IPS DF 19.7 (cell line): ENCODE measurements at places on chromosomes 1 and 21.

DNA sequence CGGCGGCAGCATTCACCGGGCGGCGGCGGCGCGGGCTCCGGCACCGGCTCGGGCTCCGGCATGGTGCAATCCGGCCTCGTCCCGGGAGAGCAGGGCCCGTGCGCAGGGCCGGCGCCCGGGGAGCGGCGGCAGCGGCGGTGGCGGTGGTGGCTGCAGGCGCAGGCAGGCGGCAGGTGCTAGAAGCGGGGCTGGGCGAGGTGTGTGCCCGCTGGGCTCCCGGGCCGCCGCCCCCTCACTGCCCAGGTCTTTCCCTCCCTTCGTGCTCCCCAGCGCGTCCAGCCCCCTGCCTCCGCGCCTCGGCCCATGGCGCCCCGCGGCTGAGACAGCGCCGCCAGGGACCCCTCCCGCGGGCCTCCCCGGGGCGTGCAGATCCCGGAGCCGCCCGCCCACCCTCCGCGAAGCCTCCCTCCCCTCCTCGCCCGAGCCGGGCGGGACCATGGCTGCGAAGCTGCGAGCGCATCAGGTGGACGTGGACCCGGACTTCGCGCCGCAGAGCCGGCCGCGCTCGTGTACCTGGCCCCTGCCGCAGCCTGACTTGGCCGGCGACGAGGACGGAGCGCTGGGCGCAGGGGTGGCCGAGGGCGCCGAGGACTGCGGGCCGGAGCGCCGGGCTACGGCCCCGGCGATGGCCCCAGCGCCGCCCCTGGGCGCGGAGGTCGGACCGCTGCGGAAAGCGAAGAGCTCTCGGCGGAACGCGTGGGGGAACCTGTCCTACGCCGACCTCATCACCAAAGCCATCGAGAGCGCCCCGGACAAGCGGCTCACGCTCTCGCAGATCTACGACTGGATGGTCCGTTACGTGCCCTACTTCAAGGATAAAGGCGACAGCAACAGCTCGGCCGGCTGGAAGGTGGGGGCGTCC is 492 bp downstream of the FOXO6 start:
- DNase-seq: no peak

DNA sequence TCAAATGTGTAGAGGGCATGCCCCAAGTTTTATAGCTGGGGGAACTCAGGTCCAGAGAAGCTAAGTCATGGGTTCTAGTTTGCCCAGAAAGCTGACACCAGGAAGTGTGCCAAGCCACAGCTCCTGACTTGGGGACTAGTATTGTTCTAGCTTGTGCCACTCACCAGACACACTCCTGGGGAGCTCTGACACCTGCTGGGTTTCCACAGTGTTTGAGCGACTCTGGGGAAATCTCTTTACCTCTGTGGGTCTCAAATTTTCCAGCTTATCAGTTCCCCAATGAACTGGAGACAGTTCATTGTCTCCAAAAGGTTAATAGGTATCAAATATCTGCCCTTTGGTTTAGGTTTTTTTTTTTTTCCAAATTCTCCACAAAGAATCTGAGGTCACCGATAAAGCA is 4.2 kb downstream of the KISS1 start:
- DNase-seq: no peak

DNA sequence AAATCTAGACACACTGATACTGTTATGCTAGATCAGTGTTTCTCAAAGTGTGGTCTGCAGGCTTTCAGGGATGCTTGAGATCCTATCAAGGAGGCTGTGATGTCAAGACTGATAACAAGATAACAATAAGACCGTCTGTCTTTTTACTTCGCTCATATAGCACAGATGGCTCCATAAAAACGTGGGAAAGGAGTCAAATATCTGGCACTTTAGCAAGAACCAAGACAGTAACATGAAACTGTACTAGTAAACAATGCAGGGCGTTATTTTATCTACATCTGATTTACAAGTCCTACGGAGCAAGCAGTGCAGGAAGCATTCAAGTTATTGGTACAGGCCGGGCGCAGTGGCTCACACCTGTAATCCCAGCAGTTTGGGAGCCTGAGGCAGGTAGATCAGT is 3.6 kb upstream of the SPRR3 start:
- DNase-seq: no peak

- DNase-seq: no peak
Measured at GRCh38 chr21:42356046-42356445, 5.3 kb upstream of the TFF2 start.

DNA sequence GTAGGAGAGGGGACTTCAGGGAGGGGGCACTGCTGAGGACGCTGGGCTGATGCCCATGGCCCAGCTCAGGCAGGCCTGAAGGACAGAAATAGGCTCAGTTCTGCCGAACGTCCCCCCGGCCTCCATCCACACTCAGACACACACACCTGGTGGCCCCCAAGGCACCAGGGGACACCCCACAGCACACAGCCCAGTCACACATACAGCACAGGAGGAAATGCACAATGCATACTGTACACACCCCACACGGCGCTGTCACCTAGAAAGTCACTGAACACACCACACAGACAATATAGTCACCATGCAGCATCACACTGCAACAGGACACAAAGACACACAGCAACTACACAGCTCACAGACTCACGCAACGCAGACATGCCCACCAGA is 562 bp downstream of the SYTL1 start:
- no peak for DNase-seq

- no peak for DNase-seq
Measured at GRCh38 chr1:10623686-10624145, 149.0 kb downstream of the PEX14 start.

DNA sequence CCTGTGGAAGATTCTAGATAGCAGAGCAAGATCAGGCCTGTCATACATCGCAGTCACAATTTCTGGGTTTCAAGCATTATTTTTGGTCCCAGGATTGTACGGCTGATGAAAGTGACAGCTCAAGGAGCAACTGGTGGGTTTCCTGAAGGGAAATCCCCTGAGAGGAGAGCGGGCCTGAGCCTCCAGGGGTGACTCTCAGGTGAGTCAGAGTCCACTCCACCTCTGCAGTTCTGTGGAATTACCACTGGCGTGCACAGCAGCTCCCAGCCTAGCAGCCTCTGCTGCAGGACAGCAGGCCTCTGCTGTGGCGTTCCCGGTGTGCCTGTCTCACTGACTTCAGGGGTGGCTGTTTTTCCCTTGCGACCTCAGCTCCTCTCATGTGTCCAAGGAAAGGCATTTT is 24.4 kb downstream of the SLC66A1 start:
- no peak for DNase-seq

DNA sequence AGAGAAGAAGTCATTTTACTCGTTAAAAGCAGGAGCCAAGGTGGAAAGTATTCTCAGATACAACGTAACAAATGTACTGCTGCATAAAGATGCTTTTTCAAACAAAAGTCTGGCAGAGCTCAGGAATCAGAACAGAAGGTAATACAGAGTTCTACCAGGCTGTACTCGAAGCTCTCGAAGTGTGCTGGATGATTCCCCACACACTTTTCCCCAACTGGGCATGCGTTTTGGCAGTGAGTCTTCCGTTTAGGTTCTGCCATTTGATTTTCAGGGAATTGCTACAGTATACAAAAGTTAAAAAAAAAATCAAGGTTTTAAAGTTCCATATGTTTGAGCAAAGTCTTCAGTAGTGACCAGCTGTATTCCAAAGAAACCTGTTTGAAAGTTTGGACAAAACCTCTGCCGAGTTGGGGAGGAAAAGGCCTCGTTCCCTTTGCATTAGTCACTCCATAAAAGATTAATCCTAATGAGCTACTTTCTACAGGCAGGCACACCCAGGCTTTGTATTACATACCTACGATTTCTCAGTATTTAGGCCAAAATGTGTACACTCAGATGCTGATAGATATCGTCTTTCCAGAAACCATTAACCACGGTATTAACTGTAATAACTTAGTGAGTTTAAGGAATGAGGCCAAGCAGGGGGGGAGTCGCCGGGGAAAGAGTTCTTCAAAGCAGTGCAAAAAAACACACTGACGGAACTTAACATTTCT is 477.1 kb downstream of the LMO4 start:
- no peak for DNase-seq

GRCh38 chr1:69246710-69247109 is 321.0 kb upstream of the LRRC7 start:
- DNase-seq: no peak

DNA sequence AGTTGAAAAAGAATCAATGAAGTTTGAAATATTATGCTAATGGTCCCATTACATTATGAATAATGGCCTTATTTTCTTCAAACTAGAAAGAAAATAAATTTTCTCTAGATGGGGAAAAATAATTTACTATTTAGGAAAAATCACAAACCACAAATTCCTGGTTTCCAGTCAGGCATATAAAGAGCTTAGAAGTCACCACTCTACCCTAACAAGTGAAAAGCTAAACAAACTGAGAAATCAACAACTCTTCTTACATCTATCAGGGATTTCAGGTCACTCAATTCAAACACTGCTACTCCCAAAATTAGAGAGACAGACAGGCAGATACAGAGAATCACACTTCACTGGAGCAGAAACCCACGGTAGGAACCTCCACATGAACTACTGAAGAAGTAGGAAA is 82.1 kb upstream of the LRRC7 start:
- DNase-seq: no peak

DNA sequence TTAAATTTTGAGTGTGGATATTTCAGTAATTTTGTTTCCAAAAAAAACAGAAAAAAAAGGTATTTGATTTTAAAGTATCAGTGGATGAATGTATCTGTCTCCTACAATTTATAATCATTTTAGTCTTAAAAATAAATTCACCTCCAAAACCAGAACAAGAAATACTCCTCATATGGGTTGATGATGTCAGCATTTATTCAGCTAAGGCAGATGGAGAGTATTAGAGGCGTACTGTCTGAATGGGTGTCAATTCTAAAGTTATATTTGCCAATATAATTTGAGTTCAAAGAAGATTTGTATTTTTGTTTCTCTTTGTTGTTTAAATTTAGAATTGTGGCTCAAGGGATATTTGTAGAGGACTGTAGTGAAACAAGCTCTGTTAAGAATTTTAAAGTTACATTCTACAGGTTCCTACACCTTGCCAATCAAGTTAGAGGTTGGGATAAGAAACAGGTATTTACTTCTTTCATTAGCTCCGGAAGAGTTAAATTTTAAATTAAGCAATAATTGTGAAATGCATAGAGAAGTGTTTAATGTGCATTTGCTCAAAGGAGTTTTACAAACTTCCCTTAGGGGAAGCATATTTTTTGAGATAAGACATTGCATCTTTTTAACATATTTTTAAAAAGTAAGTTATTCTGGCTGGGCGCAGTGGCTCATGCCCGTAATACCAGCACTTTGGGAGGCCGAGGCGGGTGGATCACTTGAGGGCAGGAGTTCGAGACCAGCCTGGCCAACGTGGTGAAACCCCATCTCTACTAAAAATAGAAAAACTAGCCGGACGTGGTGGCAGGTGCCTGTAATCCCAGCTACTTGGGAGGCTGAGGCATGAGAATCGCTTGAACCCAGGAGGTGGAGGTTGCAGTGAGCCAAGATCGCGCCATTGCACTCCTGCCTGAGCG is 1.2 kb downstream of the PLA2G4A start:
- no peak for DNase-seq

DNA sequence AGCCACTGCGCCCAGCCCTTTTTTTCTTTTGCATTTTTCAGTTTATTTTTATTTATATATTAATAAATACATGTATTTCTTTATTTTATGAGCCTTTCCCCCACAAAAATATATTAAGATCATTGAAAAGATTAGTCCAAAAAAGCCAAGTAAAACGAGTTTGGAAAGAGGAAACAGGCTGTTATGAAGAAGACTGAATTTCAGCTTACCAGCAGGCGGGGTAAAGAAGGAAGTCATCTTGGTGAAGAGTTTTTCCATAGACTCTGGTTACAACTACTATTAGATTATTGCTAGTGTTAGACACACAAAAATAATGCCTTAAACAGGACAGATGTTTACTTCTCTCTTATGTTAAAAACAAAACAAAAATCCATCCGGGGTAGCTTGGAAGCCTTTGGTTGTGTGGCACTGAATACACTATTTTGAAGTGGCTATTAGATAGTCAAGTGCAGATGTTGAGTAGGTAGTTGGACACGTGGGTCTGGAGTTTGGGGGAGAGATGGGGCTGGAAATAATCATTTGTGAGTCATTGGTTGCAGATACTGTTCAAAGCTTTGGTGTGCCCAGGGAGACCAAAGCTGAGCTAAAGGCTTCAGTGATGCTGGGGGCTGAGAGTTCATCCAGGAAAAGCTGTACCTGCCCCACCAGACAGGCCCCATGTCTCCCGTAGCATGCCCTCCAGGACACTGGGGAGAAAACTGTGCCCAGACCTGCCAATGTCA is 8.7 kb upstream of the LRRC71 start:
- no peak for DNase-seq

GRCh38 chr1:205074513-205074912 is 9.7 kb downstream of the TMEM81 start:
- DNase-seq: no peak

GRCh38 chr1:182392050-182393028 is 749 bp upstream of the GLUL start:
- no peak for DNase-seq

- DNase-seq: no peak
Measured at GRCh38 chr1:241229216-241229615, 127.8 kb downstream of the RGS7 start.

DNA sequence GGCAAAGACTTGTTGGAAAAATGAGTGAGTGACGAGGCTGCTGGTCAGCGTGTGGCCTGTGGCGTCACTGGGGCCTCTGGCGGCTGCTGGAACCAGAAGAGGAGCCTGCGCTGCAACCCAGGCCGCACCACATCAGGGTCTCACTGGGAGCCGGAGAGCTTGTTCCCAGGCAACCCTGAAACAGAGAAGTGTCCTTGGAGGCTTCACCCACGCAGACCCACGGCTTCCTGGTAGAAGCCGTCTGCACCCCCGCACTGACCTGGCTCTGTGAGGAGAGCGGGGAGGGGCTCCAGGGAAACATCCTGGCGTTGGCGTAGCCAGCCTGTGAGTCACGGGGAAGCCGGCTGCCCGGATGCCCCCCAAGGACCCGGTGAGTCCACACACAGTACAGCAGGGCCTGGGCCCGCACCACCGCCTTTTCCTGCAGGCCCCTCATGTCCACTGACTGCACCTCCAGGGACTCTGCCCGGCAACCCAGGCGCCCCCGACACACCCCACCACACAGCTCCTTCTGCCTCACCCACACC is 57.4 kb downstream of the COL6A1 start:
- no peak for DNase-seq

DNA sequence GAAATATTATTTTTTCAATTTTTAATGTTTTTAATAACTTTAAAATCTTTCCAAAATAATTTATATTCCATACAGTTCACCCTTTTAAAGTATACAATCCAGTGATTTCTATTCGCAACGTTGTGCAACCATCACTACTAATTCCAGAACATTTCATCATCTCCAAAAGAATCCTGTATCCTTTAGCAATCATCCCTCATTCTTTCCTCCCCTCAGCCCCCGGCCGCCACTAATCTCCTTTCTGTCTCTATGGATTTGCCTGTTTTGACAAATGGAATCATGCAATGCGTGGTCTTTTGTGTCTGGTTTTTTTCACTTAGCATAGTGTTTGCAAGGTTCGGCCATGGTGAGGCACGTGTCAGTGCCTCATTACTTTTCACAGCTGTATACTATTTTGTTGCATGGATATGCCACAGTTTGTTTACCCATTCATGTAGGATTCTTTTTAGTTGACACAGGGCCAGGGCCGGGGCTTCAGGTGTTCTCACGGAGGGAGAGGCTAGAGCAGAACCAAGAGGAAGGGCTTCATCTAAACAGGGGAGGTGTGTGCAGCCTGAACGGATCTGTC is 40.6 kb upstream of the ZBTB40 start:
- no peak for DNase-seq

GRCh38 chr21:45741691-45742090 is 98.2 kb downstream of the PCBP3 start:
- no peak for DNase-seq

GRCh38 chr21:45306832-45307571 is 19.3 kb upstream of the POFUT2 start:
- DNase-seq: no peak

GRCh38 chr1:190436615-190437014 is 41.0 kb downstream of the BRINP3 start:
- DNase-seq: no peak

- DNase-seq: no peak
Measured at GRCh38 chr1:185843297-185843869, 109.2 kb downstream of the HMCN1 start.
